Activated CD8-positive, alpha-beta memory T cell treated with anti-CD3 and anti-CD28 coated beads for 4 hours (primary cell): ENCODE measurements at places on chromosomes 4 and X.

DNA sequence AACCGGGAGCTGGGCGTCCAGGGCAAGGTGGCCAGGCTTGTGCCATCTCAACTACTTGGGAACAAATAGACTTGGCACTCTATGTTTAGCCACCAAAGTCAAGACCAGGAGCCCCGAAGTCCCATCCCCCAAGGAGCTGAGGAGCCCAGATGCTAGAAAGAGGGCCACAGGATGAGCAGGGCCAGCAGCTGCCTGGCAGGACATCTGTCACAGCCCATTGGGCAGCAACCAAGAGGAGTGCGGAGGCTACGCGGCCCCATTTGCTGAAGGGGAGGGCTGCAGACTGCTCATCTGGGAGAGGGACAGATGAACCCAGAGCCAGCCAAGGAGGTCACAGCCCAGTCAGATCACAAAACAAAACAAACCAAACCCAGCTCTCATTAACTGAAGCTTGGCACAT lies 22.9 kb upstream of the SOWAHD start:
- DNase-seq: no peak

DNA sequence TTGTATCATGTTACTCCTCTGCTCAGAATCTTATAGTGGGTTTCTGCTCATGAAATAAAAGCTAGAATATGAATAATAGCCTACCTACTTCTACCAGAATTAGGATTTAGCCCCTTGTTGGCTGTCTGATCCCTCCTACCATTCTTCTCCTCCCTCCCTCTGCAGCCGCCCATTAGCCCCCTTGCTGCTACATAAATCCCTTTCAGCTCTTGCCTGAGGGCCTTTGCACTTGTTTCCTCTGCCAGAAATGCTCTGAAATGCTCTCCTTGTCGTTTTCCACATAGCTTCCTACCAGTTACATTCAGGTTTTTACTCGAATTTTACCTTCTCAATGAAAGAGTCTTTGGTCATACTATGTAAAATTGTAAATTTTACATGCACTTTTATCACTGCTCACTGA lies 159.2 kb downstream of the ADGRL3 start:
- no peak for DNase-seq

DNA sequence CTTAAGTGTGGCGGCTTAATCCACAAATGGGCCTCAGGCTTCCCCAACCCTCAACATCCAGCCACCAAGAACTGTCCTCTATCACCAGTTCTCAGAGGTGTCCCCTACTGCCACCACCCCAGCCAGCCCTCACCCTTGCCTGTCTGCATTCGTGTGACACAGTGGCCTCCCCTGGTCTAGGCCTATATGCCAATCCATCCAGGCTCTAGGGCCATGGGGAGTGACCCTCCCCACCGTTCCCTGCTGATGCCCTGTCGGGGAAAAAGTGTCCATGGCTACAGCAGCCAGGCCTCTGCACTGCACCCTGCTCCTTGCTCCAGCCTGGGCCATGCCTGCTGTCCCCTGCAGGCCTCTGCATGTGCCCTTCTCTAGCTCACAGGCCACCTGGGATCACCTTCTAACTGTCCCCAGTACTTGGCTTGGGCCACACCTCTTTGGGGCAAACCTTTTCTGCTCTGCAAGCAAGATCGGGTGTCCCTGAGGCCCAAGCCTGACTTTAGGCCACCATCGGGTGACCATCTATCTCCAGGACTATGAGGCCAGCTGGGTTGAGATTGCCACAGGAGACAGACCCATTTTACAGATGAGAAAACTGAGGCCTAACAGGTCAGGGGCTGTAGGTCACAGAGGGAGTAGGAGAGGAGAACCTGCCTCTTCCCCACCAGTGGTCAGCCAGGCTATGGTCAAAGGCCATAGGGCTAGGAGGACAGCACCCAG lies 75.8 kb downstream of the JAKMIP1 start:
- no peak for DNase-seq

GRCh38 chr4:44493924-44494323 lies 45.3 kb upstream of the KCTD8 start:
- no peak for DNase-seq

DNA sequence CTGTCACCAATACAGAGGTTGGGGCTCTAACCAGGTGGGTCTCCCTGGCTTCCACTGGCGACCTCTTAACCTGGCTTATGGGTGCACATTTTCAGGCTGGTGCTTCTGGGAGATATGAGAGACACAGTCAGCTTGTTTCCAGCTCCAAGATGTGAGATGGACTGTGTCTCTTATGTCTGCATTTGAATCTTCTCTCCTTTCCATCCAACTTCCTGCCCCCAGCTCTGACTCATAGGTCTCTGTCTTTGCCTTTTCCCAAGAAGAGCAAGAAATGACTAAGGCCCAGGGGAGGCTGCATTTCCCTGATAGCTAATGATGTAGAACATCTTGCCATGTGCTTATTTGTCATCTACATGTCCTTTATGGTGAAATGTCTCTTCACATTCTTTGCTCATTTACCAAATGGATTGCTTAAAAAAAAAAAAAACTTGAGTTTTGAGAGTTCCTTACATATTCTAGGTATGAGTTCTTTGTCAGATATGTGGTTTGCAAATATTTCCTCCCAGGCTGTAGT lies 3.2 kb upstream of the UXT start:
- no peak for DNase-seq

- no peak for DNase-seq
Measured at GRCh38 chrX:39653691-39654090, 444.1 kb downstream of the BCOR start.

DNA sequence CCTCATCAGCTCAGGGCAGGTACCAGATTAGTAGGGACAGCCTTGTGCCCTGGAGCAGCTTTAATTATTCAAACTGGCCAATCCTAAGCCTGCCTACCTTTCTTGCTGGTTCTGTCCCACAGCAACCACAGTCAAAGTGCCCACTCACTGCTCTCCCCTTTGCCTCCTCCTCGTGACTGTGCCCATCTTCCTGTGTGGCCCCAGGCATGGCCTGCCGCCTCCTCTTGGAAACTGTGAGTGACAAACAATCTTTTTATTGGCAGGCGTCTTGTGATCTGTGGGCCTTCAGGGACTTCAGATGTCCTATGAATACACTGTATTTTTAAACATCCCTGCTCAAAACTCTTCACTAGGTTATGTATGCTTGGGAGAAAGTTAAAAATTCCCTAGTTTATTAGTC lies 22.8 kb upstream of the NSG1 start:
- no peak for DNase-seq
